ENCODE measurements at places on chromosomes 6 and 20.

- DNase-seq: no peak
These were observed 33.7 kb upstream of the PPP1R3G start for GRCh38 chr6:5051394-5051793.

GRCh38 chr6:26401389-26401986, 587 bp upstream of the BTN3A1 start:
- no peak for DNase-seq

GRCh38 chr6:50007819-50008218, 14.0 kb downstream of the DEFB110 start:
- no peak for DNase-seq

- no peak for DNase-seq
These were observed 5.6 kb downstream of the CD93 start for GRCh38 chr20:23080521-23080920.

DNA sequence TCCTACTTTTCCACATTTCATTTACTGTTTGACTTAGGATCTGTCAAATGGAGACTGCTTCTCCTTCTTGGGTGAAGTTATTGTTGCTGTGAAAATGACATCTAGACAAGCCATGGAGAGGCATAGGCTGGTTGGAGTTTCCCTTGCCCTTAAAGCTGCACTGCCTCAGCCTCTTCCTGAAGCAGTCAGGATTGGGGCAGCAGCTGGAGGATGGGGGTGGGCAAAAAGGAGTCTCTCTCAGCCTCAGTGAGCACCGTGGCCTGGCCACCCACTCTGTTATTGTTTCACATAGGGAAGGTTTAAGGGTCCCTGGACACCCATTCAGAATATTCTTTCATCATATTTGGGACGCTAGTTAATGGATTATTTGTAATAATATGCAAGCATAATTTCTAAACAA, 7.7 kb upstream of the ZBTB24 start:
- DNase-seq: no peak

GRCh38 chr6:14110001-14110818, 7.4 kb upstream of the CD83 start:
- peak; percentile 45 for DNase-seq

GRCh38 chr6:124535746-124536145, 426.5 kb upstream of the RNF217 start:
- DNase-seq: no peak

DNA sequence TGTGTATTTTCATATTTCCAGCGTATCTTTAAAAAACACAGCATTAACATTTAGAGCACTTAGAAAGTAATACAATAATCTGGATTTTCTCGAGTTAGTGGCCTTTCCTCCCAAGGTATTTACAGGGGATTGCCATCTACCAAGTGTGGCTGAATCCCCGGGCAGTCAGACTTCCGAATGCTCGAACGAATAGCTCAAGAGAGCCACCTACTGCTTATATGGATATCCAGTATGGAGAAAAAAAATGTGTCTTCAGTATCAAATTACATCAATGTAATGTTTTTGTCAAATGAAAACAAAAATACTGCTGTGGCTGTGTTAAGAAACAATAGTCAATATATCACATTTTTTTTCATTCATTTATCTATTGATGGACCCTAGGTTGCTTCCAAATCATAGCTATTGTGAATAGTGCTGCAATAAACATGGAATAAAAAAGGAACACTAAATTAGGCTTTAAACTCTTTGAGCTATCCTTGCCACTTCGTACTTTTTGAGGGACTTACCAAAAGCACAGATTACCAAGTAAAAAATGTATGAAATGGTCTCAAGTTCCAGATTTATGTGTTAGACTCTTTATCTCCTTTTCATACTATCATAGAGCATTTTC, 654.5 kb upstream of the PTCHD4 start:
- DNase-seq: no peak

- DNase-seq: no peak
These were observed 12.3 kb downstream of the NAPB start for GRCh38 chr20:23408957-23409356.

DNA sequence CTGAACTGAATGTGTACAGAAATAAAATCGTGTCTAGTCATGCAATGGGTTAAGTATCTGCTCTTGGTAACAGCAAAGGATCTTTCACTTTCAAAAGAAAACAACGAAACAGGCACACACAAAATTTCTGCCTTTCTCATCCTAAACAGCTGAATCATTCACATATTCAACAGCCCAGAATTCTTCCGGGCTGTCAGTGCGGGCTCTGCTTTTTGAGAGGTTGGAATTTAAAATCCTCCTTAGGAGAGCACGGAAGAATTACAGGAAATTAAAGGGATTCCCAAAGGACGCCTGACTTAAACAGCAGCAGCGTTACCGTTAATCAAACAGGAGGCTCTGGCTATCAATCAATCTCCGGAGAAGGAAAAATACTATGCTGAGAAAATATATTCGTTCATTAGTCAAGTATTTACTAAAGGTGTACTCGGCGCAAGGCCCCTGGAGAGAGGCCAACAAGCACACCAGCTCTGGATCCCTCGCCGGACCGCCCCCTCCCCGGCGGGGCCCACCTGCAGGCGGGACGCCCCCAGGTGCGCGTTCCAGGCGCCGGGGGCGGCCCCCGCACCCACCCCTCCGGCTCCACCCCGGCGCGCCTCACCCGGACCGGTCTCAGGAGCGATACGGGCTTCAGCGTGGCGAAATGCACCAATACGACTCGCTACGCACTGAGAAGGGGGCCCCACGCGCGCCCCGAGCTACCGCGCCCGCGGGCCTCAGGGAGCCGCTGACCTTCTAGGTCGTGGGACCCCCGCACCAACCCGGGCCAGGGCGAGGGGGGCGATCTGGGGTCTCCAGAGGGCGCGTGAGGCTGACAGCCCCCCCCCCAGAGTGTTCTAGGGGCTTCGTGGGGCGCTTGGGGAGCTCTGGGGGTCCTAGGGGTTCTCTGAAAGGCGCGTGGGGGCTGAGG, 1.0 kb downstream of the NAPB start:
- DNase-seq: peak; percentile 65

DNA sequence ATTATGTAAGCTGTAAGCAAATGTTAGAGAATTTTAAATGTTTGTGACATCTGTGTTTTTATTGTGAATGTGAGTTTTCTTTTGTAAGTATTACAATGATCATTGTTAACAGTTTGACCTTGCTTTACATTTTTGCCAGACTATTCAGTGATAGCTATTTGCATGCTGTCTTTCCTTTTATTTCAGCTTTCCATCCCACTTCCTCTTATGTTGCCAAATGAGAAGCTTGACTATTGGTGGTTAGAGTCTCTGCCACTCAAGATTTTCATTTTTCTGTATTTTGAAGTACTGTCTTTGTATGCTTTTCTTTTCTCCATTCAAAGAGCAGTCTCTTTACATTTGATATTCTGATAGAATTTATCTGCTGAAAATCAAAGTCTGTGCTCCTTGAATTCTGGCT, 104.1 kb downstream of the PRIM2 start:
- DNase-seq: no peak

DNA sequence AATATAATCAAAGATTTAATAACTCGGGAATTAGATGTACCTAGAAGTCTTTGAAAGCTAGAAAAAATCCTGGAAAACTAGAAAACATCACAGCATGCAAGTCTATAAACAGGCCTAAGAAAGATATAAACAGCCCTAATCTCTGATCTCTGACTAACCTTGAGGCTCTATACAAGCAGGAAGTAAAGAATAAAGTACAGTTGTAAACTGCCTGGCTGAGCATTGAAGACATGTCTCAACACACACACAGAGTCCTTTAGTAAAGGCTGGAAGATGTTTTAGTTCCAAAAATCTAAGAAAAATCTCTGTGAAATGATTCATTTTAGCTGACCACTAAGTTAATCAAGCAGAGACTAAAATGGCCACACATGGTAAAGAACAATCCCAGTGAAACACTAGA, 774.5 kb downstream of the EYS start:
- DNase-seq: no peak

All from stimulated activated CD4-positive, alpha-beta T cell treated with anti-CD3 and anti-CD28 coated beads, Interleukin-15, amount 100 ng/mL, for 24 hours (primary cell).